ENCODE measurements at places on chromosomes 2 and 18. TPM values are rescaled to one million over a fixed set of nuclear protein-coding genes. Genes with fewer than 3 reads are reported as not detected.
A peak's percentile ranks its signal among the peaks of the same experiment; 100 is the strongest.

- H3K27ac ChIP-seq, result no peak overlapping the region
- no peak overlapping the region for H3K4me3 ChIP-seq
- H3K36me3 ChIP-seq, result no peaks in the 10 kb centered on the region
- DNase-seq, result no peak
These were observed 6.1 kb downstream of the RNF144A start for GRCh38 chr2:6923319-6923718.

The TUBB6 gene
- 98.9 TPM for total RNA-seq

DNA sequence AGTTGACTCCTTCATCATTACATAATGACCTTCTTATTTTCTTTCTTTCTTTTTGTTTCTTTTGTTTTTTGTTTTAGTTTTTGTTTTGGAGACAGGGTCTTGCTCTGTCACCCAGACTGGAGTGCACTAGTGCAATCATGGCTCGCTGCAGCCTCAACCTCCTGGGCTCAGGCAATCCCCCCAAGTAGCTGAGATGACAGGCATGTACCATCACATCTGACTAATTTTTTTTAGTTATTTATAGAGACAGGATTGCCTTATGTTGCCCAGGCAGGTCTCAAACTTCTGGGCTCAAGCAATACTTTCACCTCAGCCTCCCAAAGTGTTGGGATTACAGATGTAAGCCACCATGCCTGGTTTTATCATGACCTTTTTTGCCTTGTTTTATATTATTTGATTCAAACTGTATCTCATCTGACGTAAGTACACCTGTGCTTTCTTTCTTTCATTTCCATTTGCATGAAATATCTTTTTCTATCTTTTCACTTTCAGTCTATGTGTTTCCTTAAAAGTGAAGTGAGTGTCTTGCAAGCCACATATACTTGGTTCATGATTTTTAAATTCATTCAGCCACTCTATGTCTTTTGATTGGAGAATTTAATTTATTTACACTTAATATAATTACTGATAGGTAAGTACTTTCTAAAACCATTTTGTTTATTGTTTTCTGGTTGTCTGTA lies 39.1 kb downstream of the SP100 start:
- H3K27me3 ChIP-seq, result no peaks in the 10 kb centered on the region
- no peak overlapping the region for H3K4me3 ChIP-seq
- H3K4me1 ChIP-seq, result no peaks in the 10 kb centered on the region
- H3K27ac ChIP-seq, result no peak overlapping the region

GRCh38 chr18:31213641-31214040 lies 51.0 kb upstream of the DSC1 start:
- H3K27ac ChIP-seq, result no peak overlapping the region
- DNase-seq, result no peak
- H3K4me1 ChIP-seq, result peaks cover 3% of the 10 kb centered on the region
- H3K4me3 ChIP-seq, result no peak overlapping the region

- H3K4me1 ChIP-seq, result no peaks in the 10 kb centered on the region
- no peak overlapping the region for H3K4me3 ChIP-seq
- no peaks in the 10 kb centered on the region for H3K27me3 ChIP-seq
- DNase-seq, result no peak
These were observed 238.0 kb upstream of the COPS8 start for GRCh38 chr2:236847538-236848263.

DNA sequence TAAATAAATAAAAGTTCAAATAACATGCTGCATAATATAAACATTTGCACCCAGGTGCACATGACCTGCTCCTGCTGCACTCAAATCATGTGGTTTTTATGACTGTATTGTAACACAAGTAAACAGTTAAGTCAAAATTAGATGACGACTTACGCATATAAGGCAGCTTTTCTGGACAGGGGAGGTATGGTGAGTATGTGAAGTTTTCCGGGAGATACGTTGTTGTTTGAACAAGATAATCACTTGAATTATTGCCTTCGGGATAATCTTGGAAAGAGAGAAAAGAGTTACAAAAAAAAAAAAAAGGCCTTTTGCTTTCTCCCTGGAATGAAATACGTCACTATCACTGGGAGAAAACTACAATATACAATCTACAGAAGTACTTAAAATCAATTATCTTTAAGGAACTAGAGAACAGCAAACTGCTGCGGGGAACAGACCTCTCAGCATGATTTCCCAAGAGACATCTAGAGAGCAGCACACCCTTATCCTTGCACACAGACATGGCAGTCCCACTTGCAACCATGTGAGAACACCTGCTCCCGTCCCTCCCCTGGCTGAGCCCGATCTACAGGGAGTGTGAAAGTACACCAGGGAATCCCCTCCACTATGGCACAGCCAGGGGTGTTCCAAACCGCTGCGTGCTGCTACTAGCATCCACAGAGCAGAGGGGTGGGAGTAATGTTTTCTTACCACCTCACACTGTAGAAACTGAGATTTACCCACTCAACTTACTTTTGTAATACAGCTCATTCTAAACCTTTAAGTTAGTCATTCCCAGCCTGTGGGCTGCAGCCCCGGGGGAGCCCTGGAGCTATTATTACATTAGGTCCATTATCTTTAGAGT lies 26.3 kb downstream of the B4GALT6 start:
- H3K27ac ChIP-seq, result no peak overlapping the region
- H3K4me3 ChIP-seq, result no peak overlapping the region
- DNase-seq, result peak; percentile 56
- H3K27me3 ChIP-seq, result no peaks in the 10 kb centered on the region
- H3K36me3 ChIP-seq, result no peaks in the 10 kb centered on the region
- H3K4me1 ChIP-seq, result no peaks in the 10 kb centered on the region

The INPP5D gene
- total RNA-seq, result 29.6 TPM

DNA sequence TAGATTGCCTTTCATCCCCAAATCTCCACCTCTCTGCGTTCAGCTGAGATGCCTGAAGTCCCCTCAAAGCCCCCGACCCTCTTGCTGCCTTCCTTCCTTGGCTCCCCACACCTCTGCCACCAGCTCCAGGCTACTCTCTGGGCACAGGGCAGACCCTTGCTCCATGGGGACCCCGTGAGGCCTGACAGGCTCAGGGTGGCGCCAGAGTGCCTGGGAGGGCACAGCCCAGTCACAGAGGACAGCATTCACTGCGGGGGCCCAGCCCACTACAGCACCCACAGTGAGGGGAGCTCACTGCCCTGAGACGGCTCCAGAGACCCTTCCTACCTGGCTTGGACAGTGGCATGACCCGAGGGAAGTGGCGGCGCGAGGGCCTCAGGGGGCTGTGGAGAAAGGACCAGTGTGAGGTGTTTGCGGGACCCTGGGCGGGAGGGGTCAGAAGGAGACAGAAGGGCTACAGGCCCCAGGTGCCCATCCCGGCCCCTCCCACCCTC lies 51.0 kb downstream of the AQP12A start:
- H3K27ac ChIP-seq, result no peak overlapping the region
- H3K4me1 ChIP-seq, result no peaks in the 10 kb centered on the region

The ACMSD gene
- total RNA-seq, result 44.0 TPM

GRCh38 chr18:40935423-40935822 lies 1019.6 kb upstream of the PIK3C3 start:
- no peak overlapping the region for H3K4me3 ChIP-seq
- no peak for DNase-seq
- no peaks in the 10 kb centered on the region for H3K36me3 ChIP-seq

DNA sequence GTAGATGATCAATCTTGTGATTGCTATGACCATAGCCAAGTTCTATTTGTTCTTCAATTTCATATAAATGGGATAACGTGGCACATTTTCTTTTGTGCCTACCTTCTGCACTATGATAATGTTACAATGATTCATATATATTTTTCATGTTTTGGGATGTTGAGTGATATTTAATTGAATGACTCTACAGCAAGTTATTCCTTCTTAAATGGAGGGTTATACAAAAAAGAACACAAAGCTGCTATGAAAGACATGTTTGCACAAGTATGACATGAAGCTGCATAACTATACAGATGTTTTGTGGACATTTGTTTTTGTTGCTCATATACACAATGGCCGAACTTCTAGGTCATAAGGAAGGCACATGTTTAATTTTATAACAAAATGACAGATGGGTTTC lies 356.2 kb downstream of the CBLN2 start:
- H3K27me3 ChIP-seq, result no peaks in the 10 kb centered on the region
- H3K36me3 ChIP-seq, result no peaks in the 10 kb centered on the region
- H3K27ac ChIP-seq, result no peak overlapping the region
- H3K4me3 ChIP-seq, result no peak overlapping the region
- H3K4me1 ChIP-seq, result no peaks in the 10 kb centered on the region
- DNase-seq, result no peak

The HAUS1 gene
- total RNA-seq, result 18.6 TPM

- peaks cover 16% of the 10 kb centered on the region for H3K36me3 ChIP-seq
- H3K4me3 ChIP-seq, result no peak overlapping the region
- no peak overlapping the region for H3K27ac ChIP-seq
- no peaks in the 10 kb centered on the region for H3K27me3 ChIP-seq
- H3K4me1 ChIP-seq, result no peaks in the 10 kb centered on the region
These were observed 79.3 kb downstream of the BIRC6 start for GRCh38 chr2:32436150-32436549.

DNA sequence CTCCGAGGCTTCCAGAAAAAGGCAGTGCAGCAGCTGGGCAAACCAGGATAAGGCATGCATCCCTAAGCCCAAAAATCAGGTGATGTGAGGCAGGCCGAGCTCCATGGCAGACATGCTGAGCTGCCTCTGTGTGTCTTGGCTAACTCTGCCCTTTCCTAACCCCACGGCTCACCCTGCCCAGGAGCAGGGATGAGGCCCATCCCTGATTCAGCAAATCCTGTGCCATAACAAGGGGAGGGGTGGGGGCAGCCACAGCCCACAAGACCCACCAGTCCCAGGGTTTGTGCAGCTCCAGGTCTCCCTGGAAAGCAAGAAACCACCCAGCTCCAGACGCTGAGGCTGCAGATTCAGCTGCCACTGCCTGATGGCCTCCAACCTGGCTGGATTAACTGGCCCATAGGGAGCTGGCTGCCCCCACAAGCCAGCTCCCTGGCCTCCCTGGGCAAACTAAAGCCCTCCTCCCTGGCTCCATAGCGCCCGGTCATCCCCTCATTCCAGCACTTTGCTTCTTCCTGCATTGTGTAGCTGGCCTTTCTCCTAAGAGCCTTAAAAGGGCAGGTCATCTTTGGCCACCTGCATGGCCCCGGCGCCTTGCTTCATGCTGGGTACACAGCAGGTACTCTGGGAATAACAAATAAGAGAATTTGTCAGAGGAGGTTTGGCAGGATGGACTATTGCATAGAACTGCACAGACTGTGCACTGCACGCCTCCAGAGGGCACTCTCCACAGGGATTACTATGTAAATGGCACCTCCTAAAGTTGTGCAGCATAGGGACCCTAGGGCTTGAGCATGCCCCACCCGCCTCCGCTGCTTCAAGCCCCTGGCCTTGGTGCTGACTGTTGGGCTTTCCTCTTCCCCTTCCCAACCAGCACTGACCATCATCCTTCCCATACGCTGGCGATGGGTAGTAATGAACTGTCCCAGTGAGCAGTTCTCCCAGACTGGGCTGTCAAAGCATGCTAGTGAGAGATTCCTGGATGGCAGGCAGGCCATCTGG lies 10.7 kb downstream of the STEAP3 start:
- DNase-seq, result peak; percentile 82
- no peak overlapping the region for H3K27ac ChIP-seq
- no peaks in the 10 kb centered on the region for H3K4me1 ChIP-seq
- H3K36me3 ChIP-seq, result no peaks in the 10 kb centered on the region

The CHAC2 gene
- total RNA-seq, result 1.6 TPM

The MYOM1 gene
- 6.8 TPM for total RNA-seq

DNA sequence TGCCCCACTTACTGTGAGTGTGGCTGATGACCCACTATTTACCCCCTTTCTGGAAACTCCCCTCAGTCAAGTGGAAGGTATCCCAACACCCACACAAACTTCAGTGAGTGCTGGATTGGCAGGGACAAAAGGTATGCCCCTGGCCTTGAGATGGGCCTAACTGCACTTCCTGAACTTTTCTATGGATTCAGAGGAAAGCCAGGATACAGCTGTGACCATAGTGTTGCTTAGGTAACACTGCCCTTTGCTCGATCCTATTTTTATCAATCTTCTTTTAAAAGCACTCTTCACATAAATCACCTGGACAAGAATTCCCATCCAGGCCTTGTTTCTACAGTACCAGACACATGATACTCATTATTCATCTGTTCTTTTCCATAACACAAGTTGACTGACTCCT lies 671.5 kb upstream of the SLC8A1 start:
- H3K36me3 ChIP-seq, result no peaks in the 10 kb centered on the region
- no peak overlapping the region for H3K4me3 ChIP-seq
- DNase-seq, result no peak
- no peak overlapping the region for H3K27ac ChIP-seq
- no peaks in the 10 kb centered on the region for H3K27me3 ChIP-seq
- H3K4me1 ChIP-seq, result no peaks in the 10 kb centered on the region
